ENCODE measurements at places on chromosomes 11 and 22. TPM values are rescaled to one million over a fixed set of nuclear protein-coding genes. Genes with fewer than 3 reads are reported as not detected.

GRCh38 chr22:18929459-18929858 lies 6.6 kb downstream of the PRODH start:
- no peaks in the 10 kb centered on the region for H3K4me1 ChIP-seq
- H3K27me3 ChIP-seq: no peaks in the 10 kb centered on the region
- no peak for DNase-seq
- no peak overlapping the region for H3K4me3 ChIP-seq
- no peaks in the 10 kb centered on the region for H3K36me3 ChIP-seq

ANO5 gene
- 0.02 TPM for total RNA-seq

TRIM51 gene
- not detected for total RNA-seq

- H3K27me3 ChIP-seq: no peaks in the 10 kb centered on the region
- H3K36me3 ChIP-seq: no peaks in the 10 kb centered on the region
- H3K4me3 ChIP-seq: no peak overlapping the region
- H3K4me1 ChIP-seq: no peaks in the 10 kb centered on the region
- H3K27ac ChIP-seq: no peak overlapping the region
Measured at GRCh38 chr11:84800755-84801346, 826.3 kb downstream of the DLG2 start.

DNA sequence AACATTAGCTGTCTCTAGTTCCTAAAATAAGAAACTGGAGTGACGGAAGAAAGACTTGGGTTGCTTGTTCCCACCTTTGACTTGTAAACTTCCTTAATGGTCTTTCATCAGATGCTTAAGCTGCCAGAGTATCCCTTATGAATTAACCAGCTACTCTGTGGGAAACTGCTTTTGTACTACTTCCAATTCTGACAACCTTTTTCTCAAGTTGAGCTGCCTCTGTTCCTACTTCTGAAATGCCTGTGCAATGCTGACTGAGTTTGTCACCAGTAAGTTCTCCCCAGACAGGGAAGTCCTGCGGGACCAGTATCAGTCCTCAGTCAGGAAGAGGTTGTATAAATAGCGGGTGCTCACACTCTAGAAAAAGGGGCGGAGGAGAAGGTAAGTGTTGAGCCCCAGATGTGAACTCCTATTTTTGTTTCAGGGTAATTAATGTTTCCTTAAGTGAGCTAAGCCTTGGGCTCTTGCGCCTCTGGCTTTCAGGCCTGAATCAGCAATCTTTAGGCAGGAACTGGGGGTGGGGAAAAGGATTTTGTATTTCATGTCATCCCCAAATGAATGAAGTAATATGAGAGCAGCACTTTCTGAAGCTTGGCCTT lies 67.2 kb downstream of the CECR2 start:
- no peak overlapping the region for H3K27ac ChIP-seq
- peaks cover 8% of the 10 kb centered on the region for H3K27me3 ChIP-seq
- no peaks in the 10 kb centered on the region for H3K36me3 ChIP-seq
- DNase-seq: no peak
- H3K4me3 ChIP-seq: no peak overlapping the region
- H3K4me1 ChIP-seq: no peaks in the 10 kb centered on the region

Data from activated CD4-positive, alpha-beta memory T cell treated with anti-CD3 and anti-CD28 coated beads for 36 hours (primary cell).